ENCODE measurements at places on chromosomes 12 and 14.

- no peak for DNase-seq
Measured at GRCh38 chr14:53814392-53814791, 142.2 kb downstream of the BMP4 start.

- no peak for DNase-seq
Measured at GRCh38 chr14:88454886-88455285, 69.4 kb downstream of the SPATA7 start.

GRCh38 chr12:113359133-113359938 is 949 bp downstream of the PLBD2 start:
- no peak for DNase-seq

DNA sequence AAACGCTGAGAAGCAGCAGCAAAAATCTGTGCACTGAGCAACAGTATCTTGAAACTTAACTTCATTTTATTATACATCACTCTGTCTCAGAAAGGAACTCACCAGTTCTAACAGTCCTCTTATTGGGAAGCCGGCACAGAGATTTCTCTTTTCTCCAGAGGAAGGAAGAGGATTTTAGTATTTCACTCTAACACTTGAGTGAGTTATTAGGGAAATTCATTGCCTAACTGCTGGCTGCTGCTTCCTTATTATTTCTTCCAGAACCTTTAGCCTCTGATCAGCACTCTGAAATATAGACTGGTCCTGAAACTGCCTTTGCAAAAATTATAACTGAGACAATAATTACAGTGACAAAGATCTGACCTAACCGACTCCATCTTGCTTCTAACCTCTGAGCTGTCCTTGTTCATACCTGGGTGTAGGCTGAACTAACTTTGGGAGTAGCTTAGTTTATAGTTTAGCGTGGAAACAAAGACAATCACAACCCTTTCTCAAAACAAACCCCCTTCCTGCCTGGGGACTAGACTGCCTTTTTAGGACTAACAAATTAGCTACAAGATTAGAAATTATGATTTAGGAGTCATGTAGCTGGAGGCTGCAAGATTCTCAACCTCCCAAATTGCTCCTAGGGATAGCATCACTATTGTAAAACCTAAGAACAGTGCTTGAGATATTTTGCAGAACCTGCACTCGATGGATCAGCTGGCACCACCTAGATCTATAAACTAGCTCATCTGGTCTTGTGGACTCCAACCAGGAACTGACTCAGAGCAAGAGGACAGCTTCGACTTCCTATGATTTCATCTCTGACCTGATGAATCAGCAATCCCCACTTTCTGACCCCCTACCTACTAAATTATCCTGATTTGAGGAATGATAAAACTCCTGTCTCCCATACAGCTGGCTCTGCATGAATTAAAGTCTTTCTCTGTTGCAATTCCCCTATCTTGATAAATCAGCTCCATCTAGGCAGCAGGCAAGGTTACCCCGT is 117.5 kb downstream of the DYRK2 start:
- DNase-seq, result no peak

- no peak for DNase-seq
Measured at GRCh38 chr12:64740646-64741045, 18.6 kb downstream of the GNS start.

DNA sequence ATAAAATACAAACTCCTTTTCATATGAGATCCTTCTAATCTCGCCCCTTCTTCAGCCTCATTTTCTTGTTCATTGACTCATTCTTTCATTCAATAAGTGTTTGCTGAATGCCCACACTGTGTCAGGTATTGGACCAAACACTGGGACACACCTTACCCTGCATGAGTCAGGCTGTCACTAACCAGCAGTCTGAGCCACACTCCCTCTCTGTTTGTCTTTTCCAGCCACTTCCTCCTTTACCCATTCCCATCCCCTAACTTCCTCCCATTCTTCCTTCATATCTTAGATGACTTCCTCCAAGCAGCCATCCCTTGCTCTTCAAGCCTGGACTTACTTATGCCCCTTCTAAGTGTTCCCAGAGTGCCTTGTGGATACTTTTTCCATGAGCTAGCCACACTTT is 27.0 kb upstream of the HIF1A start:
- no peak for DNase-seq

GRCh38 chr12:30977537-30978349 is 51.2 kb downstream of the TSPAN11 start:
- DNase-seq, result no peak

- DNase-seq, result no peak
Measured at GRCh38 chr14:63881926-63882325, 29.1 kb downstream of the SYNE2 start.

GRCh38 chr12:23356927-23357708 is 592.4 kb downstream of the SOX5 start:
- DNase-seq, result no peak

- no peak for DNase-seq
Measured at GRCh38 chr12:12091977-12092663, 21.4 kb downstream of the BCL2L14 start.

GRCh38 chr12:63018273-63018672 is 83.3 kb upstream of the PPM1H start:
- no peak for DNase-seq

DNA sequence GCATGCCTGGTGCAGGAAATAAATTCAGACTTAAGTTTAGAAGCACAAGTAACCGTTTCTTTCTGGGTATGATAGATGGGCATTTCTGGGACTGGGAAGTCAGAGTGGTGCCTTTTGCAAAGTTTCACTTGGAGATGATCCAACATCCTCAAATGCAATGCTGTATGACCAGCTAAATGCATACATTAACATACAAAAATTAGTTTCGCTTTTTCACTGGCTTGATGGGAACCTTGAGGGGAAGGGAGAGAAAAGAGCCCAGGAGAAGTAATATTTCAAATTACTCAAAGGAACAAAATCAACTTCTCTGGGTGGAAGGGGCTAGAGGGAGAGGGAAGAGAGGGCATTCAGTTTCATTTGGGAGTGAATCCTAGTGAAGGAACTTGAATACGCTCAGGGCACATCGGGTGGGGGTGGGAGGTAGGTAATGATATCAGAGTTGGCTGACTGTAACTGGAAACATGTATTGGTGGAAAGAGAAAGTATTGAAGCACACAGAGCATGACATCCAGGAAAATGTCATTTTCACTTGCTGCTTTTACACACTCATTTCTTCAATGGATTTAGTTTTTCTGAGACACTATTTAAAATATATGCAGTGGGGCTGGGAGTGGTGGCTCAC is 175.5 kb downstream of the PTPRO start:
- no peak for DNase-seq

GRCh38 chr14:77187649-77188012 is 6.0 kb downstream of the TMEM63C start:
- no peak for DNase-seq

DNA sequence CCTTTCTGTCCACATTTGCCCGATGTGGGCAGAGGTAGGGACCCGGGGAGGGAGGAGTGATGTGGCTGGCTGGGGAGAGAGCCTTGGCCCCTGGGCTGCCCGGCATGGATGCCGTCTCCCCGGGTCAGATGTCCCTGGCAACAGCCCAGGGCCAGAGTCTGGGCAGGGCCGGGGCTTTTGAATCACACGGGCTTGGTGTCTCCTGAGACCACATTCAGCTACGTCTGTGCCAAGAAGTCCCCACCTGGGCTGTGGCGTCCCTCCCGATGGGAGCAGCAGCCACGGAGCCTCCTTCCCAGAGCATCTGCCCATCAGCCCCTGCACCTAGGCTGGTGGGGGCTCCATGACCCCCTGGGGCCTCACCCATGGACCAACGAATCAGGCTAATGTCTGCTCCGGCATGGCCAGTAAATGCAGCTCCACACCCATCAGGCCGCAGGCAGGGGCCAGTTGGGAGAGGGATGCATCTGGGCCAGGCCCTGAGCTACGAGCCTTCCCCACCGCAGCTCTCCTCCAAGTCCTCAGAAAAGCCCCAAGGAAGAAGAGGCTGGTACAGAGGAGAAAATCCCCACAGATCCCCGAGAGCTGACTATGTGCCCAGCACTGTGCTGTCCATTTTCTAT is 109.4 kb downstream of the RFLNA start:
- DNase-seq, result no peak

GRCh38 chr14:103356024-103356682 is 22.1 kb downstream of the EIF5 start:
- DNase-seq, result no peak

GRCh38 chr14:47194055-47194454 is 481.4 kb downstream of the MDGA2 start:
- no peak for DNase-seq

GRCh38 chr14:30706704-30707103 is 84.6 kb downstream of the SCFD1 start:
- DNase-seq, result no peak

- DNase-seq, result peak; percentile 63
Measured at GRCh38 chr12:124609041-124609989, 41.9 kb upstream of the NCOR2 start.

- no peak for DNase-seq
Measured at GRCh38 chr12:131983554-131983953, 33.8 kb downstream of the EP400 start.

DNA sequence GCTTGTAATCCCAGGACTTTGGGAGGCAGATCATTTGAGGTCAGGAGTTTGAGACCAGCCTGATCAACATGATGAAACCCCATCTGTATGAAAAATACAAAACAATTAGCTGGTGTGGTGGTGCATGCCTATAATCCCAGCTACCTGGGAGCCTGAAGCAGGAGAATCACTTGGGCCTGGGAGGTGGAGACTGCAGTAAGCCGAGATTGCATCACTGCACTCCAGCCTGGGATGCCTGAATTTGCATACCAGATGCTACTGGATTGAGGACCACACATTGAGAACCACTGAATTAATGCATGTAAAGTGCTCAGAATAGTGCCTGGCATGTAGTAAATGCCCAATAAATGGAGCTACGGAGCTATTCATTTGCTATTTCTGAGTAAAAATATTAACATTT is 14.9 kb upstream of the MYH7 start:
- DNase-seq, result no peak

GRCh38 chr12:77429426-77429825 is 364.1 kb upstream of the E2F7 start:
- no peak for DNase-seq

- no peak for DNase-seq
Measured at GRCh38 chr12:4685317-4685716, 34.9 kb upstream of the GALNT8 start.

DNA sequence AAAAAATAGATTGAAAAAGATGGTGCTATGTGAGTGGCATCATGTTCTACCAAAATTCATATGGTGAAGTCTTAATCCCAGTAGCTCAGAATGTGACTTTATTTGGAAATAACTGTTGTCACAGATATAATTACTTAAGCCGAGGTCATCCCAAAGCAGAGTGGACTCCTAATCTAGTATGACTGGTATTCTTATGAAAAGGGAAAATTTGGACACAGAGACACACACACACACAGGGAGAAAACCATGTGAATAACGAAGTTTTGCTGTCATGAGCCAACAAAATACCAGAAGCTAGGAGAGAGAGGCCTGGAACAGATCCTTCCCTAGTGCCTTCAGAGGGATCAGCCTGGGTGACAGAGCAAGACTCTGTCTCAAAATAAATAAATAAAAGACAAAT is 62.6 kb downstream of the FAR2 start:
- DNase-seq, result no peak

DNA sequence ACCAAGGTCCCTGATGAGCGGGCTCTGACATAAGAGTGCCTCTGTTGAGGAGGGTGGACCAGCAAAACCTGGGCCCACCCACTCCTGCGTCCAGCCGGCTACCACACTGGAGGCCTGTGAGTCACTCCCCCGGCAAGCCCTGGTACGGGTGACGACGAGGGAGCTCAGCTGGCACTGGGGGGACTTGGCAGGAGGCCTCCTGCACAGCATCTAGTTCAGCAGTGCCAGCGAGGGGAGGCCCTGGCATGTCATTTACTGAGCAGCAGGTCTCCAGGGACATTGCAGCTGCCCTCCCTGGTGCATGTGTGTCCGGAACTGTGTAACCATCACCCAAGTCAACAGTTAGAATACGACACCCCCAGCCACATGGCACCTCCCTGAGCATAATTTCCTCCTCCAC is 24.4 kb downstream of the CD9 start:
- DNase-seq, result no peak

DNA sequence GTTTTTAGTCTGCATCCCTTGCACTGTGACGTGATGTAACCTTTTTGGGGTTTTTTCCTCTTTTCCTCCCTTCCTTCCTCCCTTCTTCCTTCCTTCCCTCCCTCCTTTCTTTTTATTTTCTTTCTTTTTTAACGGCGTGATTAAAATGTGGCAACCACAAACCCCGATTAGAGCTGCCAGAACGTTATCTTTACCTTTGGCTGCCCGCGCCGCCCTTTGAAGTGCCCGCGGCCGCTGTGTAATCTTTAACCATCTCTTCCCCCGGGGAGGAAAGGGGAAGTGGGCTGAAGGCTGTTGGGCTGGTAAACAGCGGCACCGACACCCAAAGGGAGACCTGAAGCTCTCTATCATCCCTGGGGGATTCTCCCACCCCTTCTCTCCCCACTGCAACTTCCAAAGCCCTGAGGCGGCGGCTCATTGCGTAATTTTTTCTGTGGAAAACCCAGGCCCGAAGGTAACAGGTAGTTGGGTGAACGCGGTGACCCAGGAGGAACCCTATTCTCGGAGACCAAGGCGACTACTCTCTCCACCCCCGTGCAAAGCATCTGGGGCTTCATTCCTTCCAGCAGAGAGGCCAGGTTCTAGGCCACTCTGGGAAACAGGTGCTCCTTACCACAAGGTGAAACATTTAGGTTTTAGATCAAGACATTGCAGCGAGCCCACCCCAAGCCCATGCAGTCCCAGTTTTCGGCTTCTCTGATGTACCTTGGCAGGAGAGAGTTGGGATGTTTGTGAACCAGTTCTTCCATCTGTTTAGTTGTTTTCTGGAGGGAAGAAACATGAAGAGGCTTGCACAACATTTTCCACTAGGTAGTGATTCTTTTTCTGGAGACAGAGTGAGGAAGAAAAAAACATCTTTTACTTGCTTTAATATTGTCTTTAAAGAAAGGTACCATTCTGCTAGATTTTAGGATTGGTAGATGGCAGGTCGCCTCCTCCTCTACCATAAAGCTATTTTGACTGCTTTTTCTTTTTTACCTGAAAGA is 1.5 kb downstream of the LGR5 start:
- no peak for DNase-seq

GRCh38 chr12:12396694-12397093 is 39.8 kb downstream of the BORCS5 start:
- no peak for DNase-seq

DNA sequence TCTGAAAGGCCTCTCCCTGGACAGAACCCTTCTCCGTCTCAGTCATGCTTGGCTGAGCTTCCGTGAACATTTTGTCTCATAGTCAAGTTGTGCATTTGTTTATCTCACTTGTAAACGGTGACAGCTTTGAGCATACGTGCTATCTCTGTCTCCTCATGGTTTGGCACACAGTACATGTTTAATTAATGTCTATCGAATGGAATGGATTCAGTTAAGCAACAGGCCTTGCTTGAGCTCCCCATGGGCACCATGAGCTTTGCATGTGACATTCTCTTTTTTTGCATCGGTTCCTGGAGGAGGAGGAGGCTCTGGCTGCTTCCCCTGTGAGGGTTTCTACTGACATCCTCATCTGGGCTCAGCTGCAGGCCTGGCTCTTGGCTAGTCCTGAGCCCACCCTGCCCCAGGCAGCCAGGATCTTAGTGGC is 80.0 kb downstream of the PRIMA1 start:
- DNase-seq, result no peak

- DNase-seq, result no peak
Measured at GRCh38 chr12:114152890-114153289, 186.8 kb upstream of the RBM19 start.

- no peak for DNase-seq
Measured at GRCh38 chr12:93065896-93066295, 136.8 kb upstream of the EEA1 start.

All from stimulated activated CD8-positive, alpha-beta memory T cell treated with anti-CD3 and anti-CD28 coated beads, Interleukin-7, amount 100 ng/mL, for 1 hour (primary cell).